ENCODE measurements at places on chromosomes 7 and 10. TPM values are rescaled to one million over a fixed set of nuclear protein-coding genes. Genes with fewer than 3 reads are reported as not detected.

Gene CDK14
- 25.1 TPM for total RNA-seq

Gene GPNMB
- total RNA-seq: 49.6 TPM

Gene ZNF804B
- not detected for total RNA-seq

Gene ELOVL3
- not detected for total RNA-seq

Gene GPR37
- total RNA-seq: 20.9 TPM

Gene ICA1
- 8.9 TPM for total RNA-seq

Gene PRLHR
- not detected for total RNA-seq

Gene ZP3
- not detected for total RNA-seq

Gene SGMS1
- total RNA-seq: 62.6 TPM

Gene BTBD16
- total RNA-seq: not detected

Gene CDC123
- total RNA-seq: 84.5 TPM

Gene AKR1B15
- total RNA-seq: under 0.01 TPM

Gene GIMAP5
- 21.4 TPM for total RNA-seq

Gene TET1
- total RNA-seq: 15.1 TPM

Gene AKR1C8
- total RNA-seq: not detected

Gene PON2
- 53.8 TPM for total RNA-seq

Gene HACD1
- total RNA-seq: 66.8 TPM

Gene PDE1C
- total RNA-seq: 2.1 TPM

Measured in skeletal muscle tissue (tissue), 5 donors.